ENCODE measurements at places on chromosomes 1 and 21.

GRCh38 chr1:152886085-152886484 is 8.0 kb downstream of the SMCP start:
- no peak for DNase-seq

GRCh38 chr1:70071601-70072000 is 133.8 kb downstream of the LRRC40 start:
- DNase-seq: no peak

DNA sequence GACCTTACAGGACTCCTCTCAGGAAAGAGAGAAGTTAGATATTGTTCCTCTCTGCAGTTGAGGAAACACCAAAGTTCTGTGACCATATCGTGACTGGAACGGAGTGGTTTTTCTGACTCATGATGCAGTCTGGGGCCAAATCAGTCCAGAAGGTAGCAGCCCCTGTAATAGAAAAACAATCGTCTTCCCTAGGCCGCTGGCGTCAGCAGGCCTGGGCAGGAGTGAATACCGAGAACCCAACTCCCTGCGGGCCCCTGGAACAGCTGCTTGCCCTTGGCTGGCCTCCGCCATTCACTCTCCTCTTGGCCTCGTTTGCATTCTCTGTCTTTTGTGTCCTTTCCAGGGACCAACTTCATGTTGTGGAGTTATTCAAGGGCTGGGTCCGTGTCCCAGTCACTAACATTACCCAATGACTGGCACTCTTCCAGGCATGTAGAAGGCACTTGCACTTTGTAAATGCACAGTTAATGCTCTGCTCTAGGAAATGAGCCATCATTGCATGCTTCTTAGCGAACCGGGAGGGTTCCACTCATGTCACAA is 10.9 kb upstream of the CD101 start:
- DNase-seq: no peak

GRCh38 chr1:237748171-237748960 is 142.4 kb downstream of the ZP4 start:
- DNase-seq: no peak

GRCh38 chr1:107896936-107897335 is 68.0 kb downstream of the VAV3 start:
- no peak for DNase-seq

DNA sequence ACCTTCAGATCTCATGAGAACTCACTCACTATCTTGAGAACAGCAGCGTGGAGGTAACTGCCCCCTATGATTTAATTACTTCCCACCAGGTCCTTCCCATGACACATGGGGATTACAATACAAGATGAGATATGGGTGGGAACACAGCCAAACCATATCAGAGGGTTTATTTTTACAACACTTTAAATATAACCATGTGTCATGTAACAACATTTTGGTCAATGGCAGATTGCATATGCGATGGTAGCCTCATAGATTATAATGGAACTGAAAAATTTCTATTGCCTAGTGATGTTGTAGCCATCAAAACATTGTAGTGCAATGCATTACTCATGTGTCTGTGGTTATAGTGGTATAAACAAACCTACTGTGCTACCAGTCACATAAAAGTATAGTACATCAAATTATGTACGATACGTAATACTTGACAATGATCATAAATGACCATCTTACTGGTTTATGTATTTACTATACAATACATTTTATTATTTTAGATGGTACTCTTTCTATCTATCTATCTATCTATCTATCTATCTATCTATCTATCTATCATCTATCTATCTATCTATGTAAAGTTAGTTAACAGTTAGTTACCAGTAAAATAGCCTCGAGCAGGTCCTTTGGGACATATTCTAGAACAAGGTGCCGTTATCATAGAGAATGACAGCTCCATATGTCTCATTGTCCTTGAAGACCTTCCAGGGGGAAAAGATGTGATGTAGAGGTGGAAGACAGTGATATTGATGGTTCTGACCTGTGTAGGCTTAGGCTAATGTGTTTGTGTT is 12.6 kb upstream of the S100B start:
- no peak for DNase-seq

GRCh38 chr21:28256420-28256831 is 736.3 kb downstream of the LTN1 start:
- DNase-seq: no peak

GRCh38 chr21:44697811-44698734 is 1.1 kb downstream of the KRTAP10-12 start:
- DNase-seq: no peak

GRCh38 chr1:66916320-66916719 is 8.3 kb downstream of the DNAI4 start:
- no peak for DNase-seq

DNA sequence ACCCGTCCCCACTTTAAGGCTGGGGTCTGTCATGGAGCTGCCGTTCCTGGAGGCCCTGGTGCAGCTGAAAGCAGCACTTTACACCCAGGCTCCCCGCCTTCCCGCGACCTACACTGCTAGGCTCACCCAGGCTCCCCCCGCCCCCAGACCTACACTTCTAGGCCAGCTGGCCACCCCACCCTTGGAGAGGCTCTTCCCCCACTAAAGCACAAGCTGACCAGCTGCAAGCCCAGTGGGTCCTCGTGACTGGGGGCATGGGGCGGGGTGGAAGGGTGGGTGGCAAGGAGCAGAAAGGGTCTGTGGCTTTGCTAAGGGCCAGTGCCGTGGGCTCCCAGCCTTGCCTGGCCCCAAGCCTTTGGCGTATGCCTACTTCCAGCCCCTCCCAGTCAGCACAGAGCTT is 9.7 kb upstream of the ARHGEF16 start:
- no peak for DNase-seq

- no peak for DNase-seq
Observed at GRCh38 chr1:162420120-162420519, 8.2 kb upstream of the SH2D1B start.

GRCh38 chr1:155540000-155540874 is 22.4 kb downstream of the ASH1L start:
- DNase-seq: no peak

- peak; percentile 45 for DNase-seq
Observed at GRCh38 chr1:6052543-6053205, 7.0 kb downstream of the KCNAB2 start.

DNA sequence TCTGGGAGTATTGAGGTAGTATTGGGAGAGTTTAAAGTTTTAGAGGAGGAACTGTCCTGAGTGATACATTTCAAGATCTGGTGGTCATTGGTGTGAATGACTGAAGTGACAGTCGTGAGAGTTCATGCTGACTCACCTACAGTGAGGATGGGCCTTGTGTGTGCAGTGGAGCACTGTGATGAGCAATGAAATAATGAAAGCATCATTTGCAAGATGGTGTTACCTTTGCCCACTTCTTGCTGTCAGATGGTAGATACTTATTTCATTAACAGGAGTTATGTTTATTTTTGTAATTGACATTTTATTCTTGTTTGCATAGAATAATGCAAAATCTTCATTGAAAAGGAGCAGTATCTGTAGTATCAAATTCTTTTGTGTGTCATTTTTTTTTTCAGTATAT is 29.0 kb downstream of the POU2F1 start:
- no peak for DNase-seq

DNA sequence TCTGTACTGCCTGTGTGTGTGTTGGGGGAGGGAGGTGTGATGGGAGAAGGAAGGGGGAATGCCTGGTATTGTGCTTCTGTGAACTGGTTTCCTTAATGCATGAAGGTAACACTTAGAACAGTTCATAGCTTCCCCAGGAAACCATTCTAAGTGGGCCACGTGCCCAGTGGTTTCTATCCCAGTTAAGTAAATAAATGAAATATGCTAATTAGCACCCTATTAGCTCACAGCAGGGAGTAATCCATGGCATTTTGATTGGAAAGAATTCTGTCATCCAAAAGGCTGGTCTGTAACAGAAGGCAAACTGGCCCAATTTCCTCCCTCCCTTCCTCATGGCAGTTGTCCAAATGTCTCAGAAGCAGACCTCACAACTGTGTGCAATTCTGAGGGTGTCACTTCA is 199.3 kb downstream of the TTLL7 start:
- DNase-seq: no peak

DNA sequence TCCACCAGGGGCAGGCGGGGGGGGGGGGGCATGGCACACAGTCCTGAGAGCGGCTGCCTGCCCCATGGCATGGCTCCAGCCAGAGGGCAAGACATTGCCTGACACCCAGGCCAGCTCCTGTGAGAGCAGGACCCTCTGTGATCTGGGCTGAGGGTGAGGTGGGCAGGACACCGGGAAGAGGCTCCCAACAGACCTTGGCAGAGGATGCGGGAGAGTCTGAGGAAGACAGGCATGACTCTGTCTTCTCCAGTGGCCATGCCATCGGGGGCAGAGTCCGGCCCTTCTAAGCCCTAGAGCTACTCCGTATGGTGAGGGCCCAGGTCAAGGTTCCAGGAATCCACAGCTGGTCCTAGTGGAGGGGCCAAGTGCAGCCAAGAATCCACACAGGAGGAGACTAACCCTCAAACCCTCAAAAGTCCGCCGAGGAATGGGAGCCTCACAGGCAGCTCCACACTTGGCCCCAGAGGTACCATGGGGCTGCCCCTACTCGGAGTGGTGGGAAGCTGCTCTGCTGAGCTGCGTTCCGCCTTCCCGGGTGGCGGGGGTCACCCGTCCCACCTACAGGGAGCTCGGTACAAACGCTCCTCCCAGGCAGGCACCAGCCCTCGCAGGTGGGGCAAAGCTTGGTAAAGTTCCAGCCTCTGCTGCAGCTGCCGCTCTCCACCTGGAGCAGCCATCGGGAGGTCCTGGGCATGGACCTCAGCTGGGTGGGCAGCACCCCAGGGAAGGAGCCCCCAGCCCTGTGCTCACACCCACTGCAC is 6.5 kb downstream of the ACTRT2 start:
- no peak for DNase-seq

- no peak for DNase-seq
Observed at GRCh38 chr1:109629372-109630030, 9.9 kb downstream of the AMPD2 start.

GRCh38 chr1:167135281-167135840 is 41.5 kb downstream of the STYXL2 start:
- DNase-seq: no peak

- no peak for DNase-seq
Observed at GRCh38 chr21:41217671-41218385, 49.9 kb downstream of the BACE2 start.

- no peak for DNase-seq
Observed at GRCh38 chr1:178407215-178407614, 89.5 kb downstream of the CLEC20A start.

- no peak for DNase-seq
Observed at GRCh38 chr1:180230791-180231505, 884 bp downstream of the LHX4 start.

DNA sequence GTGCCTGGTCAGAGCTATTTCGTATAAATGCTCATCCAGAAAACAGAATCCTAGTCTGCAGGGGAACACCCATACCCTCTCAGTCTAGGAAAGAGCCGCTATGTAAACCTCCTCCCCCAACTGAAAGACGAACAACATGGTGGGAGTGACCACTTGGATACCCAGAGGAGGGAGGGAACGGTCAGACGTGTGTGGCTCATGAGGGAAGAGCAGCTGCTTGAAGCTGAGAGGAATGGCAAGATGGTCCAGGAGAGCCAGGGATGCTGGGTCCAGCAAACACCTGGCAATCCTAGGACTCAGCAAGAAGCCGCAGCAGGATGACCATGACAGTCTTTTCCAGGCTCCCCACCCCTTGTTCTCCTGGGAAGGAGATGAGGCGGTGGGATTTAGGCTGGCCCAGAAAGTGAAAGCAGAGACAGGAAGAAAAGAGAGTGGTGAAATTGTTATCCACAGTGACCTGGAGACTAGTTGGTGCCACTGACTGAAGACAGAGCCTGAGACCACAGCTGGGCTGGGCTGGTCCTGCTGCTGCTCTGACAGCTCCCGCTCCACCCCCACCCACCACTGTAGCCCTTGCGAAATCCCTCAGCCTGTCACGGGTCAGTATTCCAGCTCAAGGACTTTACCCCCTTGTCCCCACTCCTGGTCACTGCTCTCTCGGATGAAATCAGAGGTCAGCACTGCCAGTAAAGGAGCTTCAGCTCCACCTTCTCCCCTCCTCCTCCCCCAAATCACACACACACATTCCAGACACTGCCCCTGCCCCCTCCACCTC is 3.6 kb downstream of the CERS2 start:
- no peak for DNase-seq

- DNase-seq: no peak
Observed at GRCh38 chr1:212531796-212532195, 76.8 kb upstream of the ATF3 start.

DNA sequence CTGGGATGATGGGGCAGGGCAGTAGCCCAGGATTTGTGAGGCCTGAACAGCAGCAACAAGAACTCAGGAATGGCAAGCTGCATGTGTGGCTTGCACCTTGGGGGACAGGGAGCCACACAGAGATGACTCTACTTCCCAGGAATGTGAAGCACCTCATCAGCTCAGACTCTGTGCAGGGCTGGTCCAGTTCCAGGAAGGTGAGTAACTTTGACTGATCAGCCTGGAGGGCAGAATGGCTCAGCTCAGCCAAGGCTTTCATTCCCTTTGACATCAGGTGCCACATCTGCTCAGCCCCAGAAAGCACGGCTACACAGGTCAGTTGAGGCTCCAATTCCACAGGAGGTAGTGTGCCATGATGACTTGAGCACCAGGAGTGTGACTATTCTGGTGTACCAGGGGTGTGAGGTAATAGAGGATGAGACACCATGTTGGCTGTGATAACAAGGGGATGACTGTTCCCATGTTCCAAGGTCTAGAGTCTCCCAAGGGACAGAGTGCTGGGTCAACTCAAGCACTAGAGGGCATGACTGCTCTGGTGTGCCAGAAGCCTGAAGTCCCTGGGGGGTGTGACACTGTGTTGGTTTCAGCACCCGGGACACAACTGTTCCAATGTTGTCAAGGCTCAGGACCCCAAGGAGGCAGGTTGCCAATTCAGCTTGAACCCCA is 625.8 kb upstream of the ADGRL2 start:
- no peak for DNase-seq

DNA sequence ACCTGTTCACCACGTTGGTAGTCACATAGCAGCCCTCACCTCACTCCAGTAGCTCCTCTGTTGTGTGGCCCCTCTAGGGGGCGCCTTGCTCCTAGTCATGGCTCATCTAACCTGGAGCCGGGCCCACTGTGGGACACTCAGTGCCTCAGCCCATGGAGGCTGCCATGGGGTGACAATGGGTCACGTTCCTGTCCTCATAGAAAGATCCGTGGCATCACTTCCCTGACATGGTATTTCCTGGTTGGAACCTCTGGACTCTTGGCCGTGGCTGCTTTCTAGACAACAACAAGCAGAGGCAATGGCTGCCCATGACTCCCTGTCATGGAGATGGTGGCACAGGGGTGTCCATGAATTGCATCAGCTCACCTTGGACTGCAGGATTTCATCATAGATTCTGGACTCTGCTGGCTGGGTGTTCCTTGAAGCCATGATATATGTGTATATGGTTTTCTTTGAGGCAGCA is 27.5 kb upstream of the SLAMF6 start:
- DNase-seq: no peak

GRCh38 chr1:6028042-6028850 is 17.4 kb upstream of the KCNAB2 start:
- no peak for DNase-seq

DNA sequence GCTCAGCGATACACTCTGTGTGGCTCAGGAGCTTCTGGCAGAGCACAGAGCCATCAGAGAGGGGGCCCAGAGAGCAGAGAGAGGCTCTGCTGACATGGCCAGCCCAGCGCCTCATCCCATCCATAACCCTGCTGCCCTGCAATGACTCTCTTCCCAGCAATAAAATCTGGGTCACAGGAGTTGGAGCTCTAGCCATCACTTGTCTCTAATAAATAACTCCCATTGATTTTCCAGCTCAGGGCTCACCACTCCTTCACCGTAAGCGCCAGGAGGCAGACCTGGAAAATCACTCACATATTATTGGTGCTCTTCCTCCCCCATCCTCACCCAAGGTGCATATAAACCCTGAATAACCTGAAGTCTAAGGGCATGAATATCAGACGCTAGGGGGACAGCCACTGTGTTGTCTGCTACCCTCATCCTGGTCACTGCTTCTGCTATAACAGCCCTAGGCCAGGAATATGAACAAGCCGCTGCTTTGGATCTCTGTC is at the start of gene APCS:
Gene APCS, plus strand, starts transcription at position 366 of the 491 bp plus-strand sequence. Its CDS starts 96 bp downstream, at position 462.
- DNase-seq: no peak
